ENCODE measurements at places on chromosomes 6 and 20.

DNA sequence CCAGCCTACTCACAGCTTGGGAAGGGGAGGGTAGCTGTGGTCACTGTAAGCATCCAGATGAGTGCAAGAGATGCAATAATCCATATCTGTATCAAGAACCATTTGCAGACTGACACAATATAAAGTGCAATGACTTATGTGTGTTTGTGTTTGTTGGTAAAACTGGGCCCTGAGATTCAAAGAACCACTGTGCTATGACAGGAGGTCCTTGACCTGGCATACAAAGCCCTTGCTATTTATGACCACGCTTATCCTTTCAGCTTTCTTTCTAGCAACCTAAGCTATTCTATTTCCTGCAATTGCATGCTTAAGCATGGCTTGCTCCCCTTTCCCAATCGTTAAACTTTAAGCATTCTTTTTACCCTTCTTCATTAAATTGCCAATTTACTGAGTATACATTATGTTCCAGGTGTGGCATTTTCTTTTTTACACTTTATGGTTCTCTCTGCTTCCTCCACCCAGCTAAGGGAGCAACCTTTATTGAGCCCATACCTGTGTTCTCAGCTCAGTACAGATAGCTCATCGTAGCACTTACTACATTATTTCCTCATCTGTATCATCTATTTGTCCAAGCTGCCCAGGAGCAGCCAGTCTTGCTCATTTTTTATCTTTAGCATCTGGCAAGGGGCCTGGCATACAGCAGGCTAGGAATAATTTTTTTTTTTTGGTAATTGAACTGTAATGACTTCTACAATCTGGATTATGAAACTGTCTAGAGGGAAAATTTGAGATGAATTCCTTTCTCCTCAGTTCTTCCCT is 3.5 kb downstream of the MCUR1 start:
- no peak for DNase-seq

DNA sequence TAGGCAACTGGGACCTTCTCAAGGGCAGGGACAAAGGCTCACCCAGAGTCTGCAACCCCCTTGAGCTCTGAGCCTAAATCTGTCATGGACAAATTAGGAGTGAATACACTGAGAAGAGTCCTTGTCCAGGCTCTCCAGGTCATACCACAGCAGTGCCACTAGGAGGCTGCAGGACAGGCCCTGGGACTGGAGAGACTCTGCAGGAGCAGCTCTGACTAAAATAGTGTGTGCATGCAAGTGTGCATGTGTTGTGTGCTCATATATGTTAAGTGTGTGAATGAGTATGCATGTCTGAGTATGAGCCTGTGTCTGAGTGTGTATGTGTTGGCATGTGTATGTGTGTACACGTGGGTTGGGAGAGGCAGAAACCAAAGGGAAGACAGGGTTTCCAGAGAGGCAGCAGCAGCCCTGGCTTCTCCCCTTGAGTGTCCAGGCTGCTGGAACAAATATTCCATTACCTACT is 27.1 kb downstream of the MRPL14 start:
- DNase-seq, result peak; percentile 52

GRCh38 chr20:60069656-60070055 is 111.4 kb downstream of the CDH26 start:
- no peak for DNase-seq

GRCh38 chr6:30007132-30007764 is 53.8 kb upstream of the POLR1H start:
- no peak for DNase-seq

DNA sequence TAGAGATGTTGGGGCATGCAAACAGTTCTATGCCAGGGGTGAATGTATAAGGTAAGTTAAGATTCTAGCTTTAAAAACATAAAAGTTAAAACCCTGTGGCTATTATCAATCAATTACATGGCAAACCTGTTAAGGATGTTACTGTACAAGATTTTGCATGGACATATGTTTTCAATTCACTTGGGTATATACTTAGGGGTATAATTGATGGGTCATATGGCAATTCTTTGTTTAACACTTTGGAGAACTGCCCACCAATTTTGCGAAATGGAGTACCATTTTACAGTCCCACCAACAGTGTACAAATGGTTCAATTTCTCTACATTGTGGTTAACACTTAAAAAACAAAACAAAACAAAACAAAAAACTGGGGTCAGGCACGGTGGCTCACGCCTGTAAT is 9.4 kb upstream of the NCOA3 start:
- DNase-seq, result no peak

DNA sequence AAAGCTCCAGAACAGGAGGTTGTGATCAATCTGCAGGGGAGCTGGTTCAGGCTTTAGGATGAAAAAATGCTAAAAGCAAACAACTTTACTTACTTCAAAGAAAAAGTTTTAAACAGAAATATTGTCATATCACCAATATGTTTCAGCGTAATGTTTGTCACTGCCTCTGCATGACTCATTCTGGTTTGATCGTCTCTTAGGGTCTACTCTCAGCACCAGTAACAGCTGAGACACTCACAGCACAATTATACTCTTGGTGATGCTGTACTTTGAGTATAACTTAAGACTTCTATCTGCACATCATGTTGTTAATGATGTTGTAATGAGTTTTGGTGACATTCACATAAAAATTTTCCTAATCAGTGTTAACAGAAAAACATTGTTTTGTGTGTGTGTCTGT is 665.4 kb downstream of the EPM2A start:
- no peak for DNase-seq

GRCh38 chr6:28105245-28105639 is 19.2 kb upstream of the ZSCAN16 start:
- peak; percentile 4 for DNase-seq

- no peak for DNase-seq
These were observed 97.7 kb downstream of the ATG5 start for GRCh38 chr6:106227612-106228507.

DNA sequence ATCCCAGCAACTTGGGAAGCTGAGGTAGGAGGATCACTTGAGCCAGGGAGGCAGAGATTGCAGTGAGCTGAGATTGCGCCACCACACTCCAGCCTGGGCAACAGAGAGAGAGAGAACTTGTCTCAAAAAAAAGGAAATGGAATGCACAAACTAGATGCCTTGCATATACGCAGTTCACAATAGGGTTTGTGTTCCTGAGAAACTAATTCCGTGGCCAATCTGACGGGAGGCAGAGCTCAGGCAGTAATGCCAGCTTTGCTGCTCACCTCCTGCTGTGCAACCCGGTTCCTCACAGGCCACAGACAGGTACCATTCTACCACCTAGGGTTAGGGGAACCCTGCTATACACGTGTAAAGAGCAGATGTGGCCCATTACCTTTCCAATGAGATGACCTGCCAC is 1.4 kb downstream of the CDK5RAP1 start:
- no peak for DNase-seq

GRCh38 chr20:50298554-50299324 is 108.1 kb downstream of the CEBPB start:
- no peak for DNase-seq

DNA sequence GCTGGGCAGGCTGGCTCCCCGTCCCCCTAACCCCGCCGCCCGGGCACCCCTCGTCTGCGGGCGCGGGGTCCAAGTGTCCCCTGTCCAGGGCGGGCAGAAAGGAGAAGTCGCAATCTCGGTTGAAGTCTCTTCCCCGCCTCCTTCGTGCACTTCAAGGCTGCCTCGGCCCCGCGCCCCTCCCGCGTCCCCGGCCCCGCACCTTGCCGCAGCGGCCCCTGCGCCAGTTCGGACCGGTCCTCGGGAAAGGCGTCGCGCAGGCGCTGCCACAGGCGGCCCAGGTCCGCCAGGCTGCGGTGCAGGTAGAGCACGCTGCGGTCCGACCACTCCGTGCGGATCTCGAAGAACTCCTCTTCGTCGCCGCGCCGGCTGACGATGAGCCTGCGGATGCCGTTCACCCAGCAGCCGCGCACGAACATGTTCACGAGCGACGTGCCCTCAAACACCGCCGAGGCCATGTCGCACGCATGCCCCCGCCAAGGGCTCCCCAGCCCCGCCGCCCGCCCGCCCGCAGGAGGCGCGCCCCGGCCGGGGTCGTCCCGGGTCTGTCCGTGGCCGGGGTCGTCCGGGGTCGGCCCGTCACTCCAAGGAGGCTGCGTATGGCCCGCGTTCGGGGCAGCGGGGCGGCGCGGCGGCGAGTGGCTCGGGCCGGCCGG is at the start of gene PXDC1:
Gene PXDC1 (minus strand): TSS at position 637 of the 653 bp plus-strand sequence. CDS start 182 bp downstream, at position 455.
- no peak for DNase-seq

DNA sequence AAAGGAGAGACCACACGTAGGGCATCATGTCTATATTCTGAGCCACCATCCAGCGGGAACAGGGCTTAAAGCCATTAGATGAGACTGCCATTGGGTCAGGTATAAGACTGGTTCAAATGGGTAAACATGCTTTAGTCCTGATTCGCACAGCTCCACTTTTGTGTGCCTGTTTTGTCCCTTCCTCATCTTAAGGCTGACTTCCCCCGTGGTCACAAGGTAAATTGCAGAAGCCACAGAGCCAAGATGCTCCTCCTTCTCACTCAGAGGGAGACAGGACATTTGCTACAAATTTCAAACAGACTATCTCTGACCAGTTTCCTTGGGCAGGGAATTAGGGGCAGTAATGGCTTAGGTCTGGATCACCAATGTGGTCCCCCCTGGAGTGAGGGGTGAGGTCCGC is 11.4 kb upstream of the IFNGR1 start:
- no peak for DNase-seq

DNA sequence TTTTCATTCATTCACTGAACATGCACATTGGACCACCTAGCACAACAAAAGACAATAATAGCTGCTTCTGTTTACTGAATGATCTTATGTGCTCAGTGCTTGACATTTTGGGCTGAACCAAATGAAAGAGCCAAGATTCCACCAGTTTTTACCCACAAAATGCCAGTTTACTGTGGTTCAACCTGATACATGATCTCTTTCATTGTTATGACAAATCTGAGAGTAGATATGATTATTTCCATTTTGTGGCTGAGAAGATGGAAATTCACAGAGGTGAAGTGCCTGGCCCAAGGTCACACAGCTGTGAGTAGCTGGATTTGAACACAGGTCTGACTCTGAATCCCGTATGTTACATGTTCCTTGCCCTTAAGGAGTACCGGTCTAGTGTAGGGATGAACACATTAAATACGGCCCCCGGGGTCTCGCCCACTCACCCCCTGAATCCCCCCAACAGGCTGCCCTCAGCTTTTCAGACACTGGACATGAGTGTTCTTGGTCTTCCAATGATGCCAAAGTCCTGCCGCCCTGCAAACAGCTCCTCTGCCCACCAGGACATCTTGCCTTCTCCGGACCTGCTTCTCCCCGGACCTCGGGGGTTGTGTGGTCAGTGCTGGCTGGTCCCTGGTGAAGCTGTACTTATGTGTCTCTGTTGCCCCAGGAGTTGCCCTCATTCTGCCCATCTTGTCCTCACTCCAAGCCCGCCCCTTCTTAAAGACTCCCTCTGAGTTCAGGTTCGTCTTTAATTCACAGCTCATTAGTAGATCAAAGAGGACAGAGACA is 58.6 kb upstream of the SLC32A1 start:
- no peak for DNase-seq

- DNase-seq, result peak; percentile 60
These were observed 7.8 kb downstream of the STX11 start for GRCh38 chr6:144158133-144158532.

DNA sequence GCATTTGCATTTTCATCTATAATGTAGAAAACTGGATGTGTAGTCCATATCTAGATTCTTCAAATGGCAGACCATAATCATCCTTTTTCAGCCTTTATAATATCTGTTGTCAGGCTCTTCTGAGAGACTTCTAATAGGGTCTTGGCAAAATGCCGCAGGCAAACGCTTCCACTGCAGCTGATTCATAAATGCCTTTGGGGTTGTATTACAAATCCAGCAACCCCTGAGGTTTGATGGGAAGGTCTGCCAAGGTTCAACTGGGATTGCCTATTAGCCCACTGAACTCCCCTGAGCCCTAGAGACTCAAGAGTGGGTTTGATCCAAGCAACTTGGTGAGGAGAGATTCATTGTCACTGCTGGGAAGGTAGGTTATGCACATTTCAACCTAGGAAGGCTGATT is 365.2 kb upstream of the POU3F2 start:
- no peak for DNase-seq

GRCh38 chr20:61682996-61683681 is 382.5 kb downstream of the TAF4 start:
- no peak for DNase-seq

DNA sequence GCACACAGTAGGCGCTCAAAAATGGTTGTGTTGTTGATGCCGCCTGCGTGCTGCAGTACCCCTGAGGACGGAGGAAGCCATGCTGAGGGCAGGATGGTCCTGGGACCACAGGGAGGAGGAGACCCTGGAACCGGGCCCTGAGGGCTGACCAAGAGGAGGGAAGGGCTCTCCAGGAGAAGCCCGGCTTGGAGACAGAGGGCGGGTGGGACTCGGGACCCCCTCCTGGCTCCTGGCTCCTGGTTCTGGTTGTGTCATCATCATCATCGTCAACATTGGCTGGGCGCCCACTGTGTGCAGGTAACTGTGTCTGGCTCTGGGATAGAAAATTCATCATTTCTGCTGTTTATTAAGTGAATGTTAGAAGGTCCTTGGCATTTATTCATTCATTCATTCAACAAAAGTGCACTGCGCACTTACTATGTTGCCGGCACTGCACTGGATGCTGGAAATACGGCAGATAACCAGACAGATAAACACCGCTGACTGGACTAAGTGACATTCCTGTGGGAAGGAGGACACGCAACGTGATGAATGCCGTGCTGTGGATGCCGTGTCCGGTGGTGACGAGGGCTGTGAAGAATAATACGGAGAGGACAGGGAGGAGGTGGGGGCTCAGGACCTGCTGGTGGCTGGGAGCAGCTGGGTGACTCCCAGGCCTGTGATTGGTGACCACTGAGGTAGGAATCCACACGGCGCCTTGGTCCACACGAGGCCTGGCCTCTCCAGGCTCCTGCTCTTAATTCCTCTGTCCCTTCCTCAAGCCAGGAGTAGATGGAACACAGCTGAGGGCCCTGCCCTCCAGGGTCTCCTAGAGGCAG is 35.3 kb downstream of the SPDEF start:
- DNase-seq, result no peak

- DNase-seq, result no peak
These were observed 22.6 kb downstream of the CST4 start for GRCh38 chr20:23666189-23666588.
